ENCODE measurements at places on chromosomes 12 and 14. TPM values are rescaled to one million over a fixed set of nuclear protein-coding genes. Genes with fewer than 3 reads are reported as not detected.

ARID2 gene
- total RNA-seq = 29.4 TPM

LMNTD1 gene
- total RNA-seq = not detected

PLXNC1 gene
- 0.39 TPM for total RNA-seq

ALX1 gene
- total RNA-seq = not detected

DEPDC4 gene
- 3.1 TPM for total RNA-seq

RACGAP1 gene
- 27.9 TPM for total RNA-seq

C1S gene
- 6.7 TPM for total RNA-seq

M6PR gene
- total RNA-seq = 96.0 TPM

CRIP1 gene
- total RNA-seq = 5.5 TPM

GPR162 gene
- 0.11 TPM for total RNA-seq

SIX4 gene
- 2.7 TPM for total RNA-seq

PAX9 gene
- total RNA-seq = 0.39 TPM

ACRBP gene
- total RNA-seq = not detected

ERBB3 gene
- total RNA-seq = 74.6 TPM
